CD4-positive, alpha-beta T cell treated with Interleukin-17A for 4 hours (primary cell): ENCODE measurements at places on chromosomes 3 and 15.

- no peak for DNase-seq
These were observed 92.0 kb upstream of the TRIM42 start for GRCh38 chr3:140585828-140586227.

- no peak for DNase-seq
These were observed 16.5 kb upstream of the RGMA start for GRCh38 chr15:93105485-93105884.

DNA sequence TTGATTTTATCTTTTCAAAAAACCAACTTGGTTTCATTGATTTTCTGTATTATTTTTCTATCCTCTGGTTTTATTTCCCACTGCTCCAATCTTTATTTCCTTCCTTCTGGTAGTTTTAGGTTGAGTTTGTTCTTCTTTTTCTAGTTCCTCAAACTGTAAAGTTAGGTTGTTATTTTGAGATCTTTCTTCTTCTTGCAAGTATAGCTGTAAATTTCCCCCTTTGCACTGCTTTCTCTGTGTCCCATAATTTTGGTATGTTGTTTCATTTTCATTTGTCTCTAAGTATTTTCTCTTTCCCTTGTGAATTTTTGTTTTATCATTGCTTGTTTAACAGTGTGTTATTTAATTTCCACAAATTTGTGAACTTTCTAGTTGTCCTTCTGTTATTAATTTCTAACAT is 120.0 kb downstream of the PLD1 start:
- DNase-seq = no peak

DNA sequence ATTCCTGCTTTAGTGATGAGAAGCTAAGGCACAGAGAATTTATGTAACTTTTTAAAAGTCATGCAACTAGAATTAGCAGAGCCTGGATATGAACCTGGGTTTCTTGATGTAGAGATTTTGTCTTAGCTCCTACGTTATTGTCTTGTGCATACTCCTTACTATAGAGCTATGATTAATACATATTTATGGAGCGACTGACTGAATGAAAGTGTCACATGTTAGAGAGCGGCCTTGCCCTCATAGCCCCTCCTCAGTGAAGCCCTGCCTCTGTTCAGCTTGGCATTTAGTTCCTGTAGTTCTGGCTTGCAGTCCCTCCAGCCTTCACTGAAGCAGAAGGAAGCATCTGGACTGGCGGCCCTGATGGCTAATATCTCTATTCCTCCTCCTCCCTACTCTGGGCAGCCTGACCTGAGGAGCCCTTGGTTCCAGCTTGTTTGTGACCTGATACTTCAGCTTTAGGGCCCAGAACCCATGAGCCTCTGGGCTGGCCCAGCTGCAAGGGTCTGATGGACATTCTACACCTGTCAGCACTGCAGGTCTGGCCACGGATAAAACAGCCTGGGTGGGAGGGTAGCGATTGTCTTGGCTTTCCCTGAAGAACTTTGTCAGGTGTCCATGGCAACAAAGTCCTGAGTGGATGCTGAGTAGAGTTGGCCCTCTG is 13.4 kb upstream of the AGBL1 start:
- no peak for DNase-seq

DNA sequence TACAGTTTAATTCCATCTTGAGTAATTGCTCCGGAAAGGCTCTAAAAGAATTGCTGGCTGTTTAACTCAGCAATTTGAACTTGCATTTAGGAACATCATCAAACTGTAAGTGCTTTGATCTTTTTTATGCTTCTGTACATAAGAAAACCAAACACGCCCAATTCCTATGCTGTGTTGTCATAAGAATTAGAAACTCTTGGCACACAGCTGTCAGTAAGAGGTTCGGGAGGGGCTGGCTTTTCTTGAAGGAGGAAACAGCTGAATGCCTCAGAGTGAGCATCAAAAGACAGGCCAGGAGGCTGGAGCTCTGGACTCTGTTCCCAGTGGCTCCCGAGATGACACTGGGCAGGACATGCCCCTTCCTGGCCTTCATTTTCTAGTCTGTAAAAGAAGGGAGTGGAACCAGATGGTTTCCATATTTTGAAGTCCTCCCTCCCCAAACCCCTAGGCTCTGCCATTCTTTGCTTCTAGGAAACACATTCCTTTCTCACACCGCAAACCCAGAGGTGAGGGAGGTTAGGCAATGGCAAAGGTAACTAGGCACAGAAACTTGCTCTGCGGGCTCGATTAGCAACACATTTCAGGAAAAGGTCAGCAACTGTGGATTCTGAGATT is 73.7 kb upstream of the DLG1 start:
- no peak for DNase-seq

DNA sequence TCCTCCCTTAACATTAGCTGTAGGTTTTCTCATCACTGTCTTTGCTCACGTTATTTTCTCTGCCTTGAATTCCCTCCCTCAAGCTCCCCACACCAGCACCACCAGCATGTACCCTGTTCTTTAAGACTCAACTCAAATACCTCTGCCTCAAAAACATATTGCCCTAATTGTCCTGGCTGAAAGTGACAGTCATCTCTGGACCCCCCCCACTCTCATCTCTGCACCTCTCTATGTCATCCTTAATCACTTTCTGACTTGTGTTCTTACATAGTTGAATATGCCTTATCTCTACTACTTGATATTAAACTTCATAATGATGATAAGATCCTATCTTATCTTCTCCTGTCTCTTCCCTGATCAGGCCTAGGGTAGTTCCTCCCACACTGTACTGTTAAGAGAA is 345.2 kb upstream of the TPRG1 start:
- DNase-seq = no peak

DNA sequence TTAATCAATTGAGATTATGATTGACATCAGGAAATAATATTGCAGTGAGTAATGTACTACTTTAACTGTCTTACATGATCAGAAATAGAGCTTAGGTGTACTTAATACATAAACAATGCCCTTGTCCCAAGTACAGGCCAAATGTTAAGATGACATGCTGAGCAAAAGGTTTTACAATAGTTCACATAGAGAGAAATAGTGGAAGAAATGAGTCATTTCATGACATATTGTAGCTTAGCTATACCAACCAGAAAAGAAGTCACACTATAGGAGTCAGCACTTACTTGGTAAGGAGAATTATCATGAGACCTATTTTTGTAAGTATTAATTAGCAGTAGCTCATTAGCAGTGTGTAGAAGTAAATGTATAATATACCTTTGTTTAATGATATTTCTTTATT is 96.4 kb upstream of the NANOGP8 start:
- no peak for DNase-seq

DNA sequence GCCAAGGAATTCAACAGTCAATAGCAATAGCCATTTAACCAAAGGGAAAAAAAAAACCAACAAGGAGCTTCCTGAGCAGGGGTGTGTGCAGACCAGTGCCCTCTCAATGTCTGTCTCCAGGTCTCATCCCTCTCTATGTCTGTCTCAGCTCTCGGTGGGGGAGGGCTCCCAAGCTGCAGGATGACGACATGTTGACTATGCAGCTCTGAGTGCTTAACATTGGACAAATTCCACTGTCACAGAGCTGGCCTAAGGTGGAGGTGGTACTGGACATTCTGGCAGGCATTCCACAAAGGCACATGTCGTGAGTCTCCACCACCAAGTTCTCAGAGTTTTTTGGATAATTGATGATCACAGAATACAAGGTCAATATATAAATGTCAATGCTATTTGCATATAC is 2.0 kb upstream of the CAPN7 start:
- no peak for DNase-seq

DNA sequence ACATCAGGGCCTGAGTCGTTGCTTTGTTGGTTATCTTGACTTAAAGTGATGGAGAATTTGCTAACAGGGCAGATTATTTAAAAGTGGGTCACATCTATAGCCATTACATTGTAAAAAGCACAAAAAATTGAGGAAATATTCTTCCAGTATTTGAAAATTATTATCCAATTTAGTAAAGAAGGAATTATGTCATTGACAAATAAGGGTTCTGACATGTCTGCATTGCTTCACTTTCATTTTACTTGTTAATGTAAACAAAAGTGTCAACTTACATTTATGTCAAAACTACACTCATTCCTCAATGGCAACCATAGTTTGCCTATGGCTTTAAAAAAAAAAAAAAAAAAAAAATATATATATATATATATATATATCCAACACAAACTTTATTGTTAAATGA is 3.4 kb upstream of the PARP14 start:
- no peak for DNase-seq

DNA sequence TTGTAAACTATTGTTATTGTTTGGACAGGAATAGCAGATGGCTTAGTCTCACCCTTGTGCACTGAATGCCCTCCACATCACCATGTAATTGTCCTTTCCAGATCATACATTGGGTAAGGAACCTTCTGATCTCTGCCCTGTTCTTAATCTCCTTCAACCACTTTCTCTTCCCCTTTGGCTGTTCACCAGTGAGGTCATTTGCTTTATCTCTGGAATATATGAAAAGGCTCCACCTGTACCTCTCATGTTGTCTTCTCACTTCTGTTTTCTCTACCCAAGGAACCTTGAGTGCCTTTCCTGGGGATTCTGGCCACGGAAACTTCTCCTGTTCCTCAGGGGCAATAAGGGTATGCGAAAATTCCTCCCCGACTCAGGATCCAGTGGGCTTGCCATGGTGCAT is 28.5 kb downstream of the MCTP2 start:
- DNase-seq = no peak

GRCh38 chr3:50385754-50386153 is 26.4 kb upstream of the TMEM115 start:
- DNase-seq = no peak

GRCh38 chr3:129954514-129954913 is 20.0 kb upstream of the TRH start:
- DNase-seq = no peak

GRCh38 chr15:53037904-53038654 is 247.9 kb upstream of the ONECUT1 start:
- DNase-seq = no peak

DNA sequence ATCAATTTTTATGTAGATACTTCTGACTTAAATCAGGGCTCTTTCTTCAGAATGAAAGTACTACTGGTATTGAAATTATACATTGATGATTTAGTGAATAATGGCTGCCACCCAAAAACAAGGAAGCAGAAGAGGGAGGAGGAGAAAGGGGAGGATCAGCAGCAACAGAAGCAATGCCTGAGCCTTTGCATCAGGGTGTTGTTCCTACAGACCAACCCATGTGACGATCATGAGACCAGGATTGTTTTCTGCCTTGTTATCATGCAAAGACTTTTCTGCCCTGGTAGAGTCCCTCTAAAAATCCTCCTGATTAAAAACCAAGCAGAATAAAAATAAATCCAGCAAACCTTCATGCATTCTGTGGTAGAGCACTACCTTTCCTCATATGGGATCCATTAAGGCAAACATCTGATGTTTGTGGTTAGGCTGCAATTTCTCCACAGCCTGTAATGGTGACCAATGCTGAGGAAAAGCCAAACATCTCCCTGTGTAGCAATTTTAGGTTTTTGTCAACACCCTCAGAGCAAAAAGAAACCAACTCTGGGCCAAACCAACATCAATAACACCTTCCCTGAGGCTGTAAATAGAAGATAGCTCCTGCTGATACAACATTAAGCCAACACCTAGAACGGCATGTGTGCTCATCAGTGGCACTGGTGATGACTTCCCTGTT is 191.7 kb downstream of the ATP8B4 start:
- no peak for DNase-seq

- DNase-seq = no peak
These were observed 174.0 kb upstream of the WNT5A start for GRCh38 chr3:55661141-55661540.

DNA sequence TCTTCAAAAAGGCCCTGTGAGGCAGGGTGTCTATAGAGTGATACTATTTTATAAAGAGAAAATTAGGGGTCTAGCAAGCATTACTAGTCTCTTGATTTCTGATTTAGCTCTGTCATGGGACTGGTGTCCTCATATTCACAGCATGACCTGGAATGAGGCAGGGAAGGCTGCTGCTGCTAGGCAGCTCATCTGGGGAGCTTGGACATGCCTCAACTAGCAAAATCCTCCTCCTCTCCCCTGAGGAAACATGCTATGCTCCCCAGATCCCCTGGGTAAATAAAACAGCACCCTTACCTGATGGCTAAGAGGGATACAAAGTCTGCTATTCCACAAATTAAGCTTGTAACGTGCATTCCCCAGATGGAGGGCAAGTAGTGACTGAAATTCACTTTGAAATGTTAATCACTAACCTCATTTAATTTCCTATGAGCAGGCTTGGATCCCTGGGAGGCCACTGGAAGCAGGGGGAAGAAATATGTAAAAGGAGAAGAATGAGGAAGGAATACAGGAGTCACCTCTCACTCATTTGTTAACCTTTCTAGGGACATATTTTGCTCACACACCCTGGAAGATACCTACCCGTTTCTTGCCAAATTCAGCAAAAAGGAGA is 709.4 kb downstream of the SQOR start:
- DNase-seq = no peak

- DNase-seq = no peak
These were observed 57.9 kb downstream of the RGMA start for GRCh38 chr15:93031103-93031464.

- no peak for DNase-seq
These were observed 326.1 kb downstream of the SATB1 start for GRCh38 chr3:18098960-18099587.

DNA sequence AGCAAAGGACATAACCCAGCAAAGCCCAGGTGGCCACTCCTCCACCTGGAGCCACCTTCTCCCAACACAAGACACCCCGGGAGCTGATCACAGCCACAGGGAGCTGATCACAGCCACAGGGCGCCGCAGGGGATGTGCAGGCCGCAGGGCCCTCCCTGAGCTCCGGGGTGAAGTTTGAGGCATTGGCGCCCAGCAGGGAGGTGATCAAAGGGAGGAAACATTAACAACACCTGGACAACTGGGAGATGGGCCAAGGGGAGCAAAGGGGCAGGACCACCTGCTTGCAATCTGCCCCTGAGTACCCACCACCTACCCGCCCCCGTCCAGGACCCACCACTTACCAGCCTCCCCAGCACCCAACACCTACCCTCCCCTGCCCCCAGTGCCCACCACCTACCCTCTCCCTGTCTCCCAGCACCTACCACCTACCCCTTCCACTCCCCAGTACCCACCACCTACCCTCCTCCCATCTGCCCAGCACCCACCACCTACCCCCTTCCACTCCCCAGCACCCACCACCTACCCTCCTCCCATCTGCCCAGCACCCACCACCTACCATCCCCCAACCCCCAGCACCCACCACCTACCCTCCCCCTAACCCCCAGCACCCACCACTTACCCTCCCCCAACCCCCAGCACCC is 2.4 kb downstream of the UROC1 start:
- DNase-seq = no peak

GRCh38 chr15:83588441-83588840 is 65.5 kb upstream of the ADAMTSL3 start:
- DNase-seq = no peak

DNA sequence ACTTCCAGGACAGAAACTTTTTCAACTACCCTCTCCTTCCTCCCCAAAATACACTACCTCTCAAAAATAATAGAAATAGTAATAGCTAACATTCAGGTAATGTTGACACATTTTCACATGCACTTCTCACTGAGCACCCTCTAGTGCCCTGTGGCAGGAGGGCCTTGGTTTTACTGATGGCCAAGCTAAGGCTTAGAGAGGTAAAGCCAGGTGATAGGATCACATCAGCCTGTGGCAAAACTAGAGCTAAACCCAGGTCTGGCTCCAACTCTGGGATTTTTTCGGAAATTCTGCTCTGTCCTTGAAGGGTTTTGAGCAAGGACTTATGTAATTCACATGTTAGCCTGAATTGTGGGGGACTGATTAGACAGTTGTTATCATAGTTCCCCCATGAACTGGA is 922 bp upstream of the TAMM41 start:
- peak; percentile 45 for DNase-seq

GRCh38 chr15:74179983-74180880 is 6.7 kb downstream of the ISLR start:
- DNase-seq = no peak
